Left renal pelvis (tissue), 4 donors: ENCODE measurements at places on chromosomes 6 and 20.

GRCh38 chr6:108666656-108667260, 106.0 kb downstream of the FOXO3 start:
- DNase-seq: no peak

DNA sequence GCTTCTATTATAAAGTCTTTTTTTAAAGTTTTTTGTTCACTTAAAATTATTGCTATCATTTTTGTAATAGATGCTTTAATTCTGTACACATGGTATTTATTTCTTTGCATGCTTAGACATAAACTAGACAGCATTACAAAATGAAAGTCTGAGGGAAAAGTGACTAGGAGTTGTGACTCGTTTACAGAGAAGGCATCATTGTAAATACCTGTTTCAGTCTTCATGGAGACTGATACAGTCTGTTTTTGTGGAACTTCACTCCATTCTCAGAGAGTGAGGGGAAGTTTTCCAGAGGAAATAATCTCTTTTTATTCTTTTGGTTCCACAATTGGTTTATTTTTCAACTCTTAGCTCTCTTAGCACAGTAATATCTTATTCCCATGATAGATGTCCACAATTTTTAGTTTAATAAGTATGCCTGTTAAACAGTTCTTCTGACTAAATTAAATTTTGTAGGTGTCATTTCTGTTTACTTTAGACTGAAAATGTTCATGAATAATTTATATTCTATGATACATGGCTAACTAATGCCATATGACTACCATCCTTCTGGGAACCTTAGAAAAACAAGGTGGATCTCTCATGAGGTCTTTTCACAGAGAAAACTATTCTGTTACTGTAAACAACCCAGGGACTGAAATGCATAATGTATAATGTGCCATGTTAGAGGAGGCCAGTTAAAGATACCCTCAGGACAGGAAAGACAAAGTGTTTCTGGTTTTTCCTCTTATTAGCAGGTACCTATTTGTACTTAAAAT, 69.2 kb downstream of the MYO6 start:
- DNase-seq: no peak

- no peak for DNase-seq
Observed at GRCh38 chr20:63370618-63371187, 9.6 kb upstream of the CHRNA4 start.

GRCh38 chr6:155383913-155384312, 69.6 kb upstream of the TFB1M start:
- DNase-seq: no peak
